ENCODE measurements at places on chromosomes 6 and 20.

DNA sequence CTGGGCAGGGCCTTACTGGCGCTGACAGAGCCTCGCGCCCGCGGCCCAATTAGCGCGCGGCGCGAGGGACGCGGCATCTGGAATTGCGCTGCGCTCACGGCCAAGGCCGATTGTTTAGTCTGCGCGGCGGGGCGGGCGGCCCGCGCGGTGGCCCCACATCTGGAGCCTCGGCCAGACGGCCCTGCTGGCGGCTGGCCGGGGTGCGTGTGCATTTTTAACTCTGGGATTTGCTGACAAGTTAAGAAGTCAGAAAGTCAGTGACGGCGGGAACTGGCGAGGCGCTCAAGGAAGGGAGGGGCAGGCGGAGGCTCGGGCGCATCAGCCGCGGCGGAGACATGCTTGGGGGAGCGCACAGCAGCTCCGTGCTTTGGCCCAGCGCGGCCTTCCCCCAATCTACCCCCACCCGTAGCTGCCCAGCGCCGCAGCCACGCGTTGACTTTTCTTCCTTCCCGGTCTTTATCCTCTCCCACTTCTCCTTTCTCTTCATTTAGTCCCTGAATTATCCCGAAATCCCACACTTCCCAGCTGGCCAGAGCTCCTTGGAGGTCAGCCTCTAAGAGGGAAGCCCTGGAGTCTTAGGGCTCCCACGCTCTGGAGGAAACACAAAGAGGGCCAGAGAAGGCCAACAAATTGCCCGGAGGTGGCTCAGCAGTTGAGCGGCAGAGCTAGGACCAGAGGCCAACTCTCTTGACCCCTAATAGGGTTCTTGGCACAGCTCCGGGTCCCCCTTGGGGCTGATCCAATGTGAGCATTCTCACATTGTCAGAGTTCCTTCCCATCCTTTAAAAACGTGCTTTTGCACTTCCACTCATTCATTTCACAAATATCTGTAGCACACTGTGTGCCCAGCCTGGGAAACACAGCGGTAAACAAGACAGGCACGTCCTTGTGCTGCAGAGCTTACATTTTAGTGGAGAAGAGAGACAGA, 40.8 kb upstream of the FOXP4 start:
- DNase-seq, result no peak

- no peak for DNase-seq
These were observed 305.4 kb upstream of the MAP3K7 start for GRCh38 chr6:90892271-90892670.

DNA sequence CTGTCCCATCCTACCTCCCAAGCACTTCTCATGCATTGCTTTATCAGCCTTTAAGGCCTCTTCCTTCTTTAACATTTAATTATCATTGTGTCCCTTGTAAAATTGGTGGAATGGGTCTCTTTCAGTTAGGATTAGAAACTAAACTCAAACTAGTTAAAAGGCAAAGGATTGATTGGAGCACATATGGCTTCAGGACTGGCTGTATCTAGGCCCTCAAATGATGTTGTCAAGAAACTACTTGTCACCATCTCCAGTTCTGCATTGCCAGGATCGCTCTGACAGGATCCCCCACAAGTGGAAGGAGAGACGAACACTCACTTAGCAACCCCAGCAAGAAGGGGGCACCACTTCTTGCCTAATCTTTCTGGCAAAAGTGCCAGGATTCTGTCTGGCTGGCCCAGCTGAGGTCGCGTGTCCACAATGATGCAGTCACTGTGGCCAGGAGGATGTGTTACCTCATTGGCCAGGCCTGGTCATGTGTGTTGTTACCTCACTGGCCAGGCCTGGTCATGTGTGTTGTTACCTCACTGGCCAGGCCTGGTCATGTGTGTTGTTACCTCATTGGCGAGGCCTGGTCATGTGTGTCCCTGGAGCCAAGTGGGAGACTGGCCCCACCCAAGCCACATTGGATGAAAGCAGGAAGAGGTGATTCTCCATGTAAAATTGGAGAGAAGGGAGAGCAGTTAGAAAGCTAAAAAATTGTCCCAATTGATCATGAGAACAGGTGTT, 5.0 kb downstream of the BANF2 start:
- no peak for DNase-seq

GRCh38 chr20:35273449-35274171, 4.3 kb downstream of the MMP24OS start:
- DNase-seq, result no peak

- no peak for DNase-seq
These were observed 71.8 kb upstream of the CENPW start for GRCh38 chr6:126268092-126268491.

DNA sequence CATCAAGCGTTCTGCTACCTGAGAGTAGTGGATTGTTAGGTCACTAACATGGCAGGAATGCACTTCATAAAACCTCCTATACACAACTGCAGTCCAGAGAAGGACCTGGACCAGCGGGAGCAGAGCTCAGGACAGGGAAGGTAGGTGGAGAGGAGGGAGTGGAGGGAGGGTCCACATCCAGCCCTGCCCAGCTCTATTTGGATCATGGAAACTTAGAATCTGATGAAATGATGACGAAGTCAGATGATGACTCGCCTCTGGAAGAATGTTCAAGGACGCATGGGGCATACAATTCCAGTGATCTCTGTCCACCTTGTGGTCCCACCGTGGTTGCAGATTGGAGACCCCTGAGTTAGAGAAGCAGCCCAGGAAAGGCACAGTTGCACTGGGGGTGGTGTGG, 68.8 kb downstream of the CLIC5 start:
- DNase-seq, result no peak

GRCh38 chr6:110399219-110400071, 15.9 kb downstream of the DDO start:
- no peak for DNase-seq

DNA sequence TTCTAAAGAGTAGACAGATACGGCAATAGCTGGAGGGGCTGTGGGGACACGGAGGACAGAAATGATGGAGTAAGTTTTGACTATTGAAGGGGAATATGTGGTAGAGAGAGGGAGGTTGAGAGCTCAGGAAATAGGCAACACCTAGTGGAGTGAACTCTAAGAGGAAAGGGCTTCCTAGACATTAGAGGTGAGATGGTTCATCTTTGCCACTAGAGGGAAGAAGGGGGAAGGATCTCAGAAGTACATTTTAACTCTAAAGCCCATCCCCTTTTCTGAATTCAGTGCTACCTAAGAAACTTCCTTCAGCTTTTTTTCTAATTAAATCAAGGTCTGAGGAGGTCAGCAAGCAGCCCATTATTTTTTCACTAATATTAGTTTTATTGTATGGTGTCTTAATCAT, 689.4 kb upstream of the MAP3K7 start:
- peak; percentile 56 for DNase-seq

GRCh38 chr6:90446164-90446563, 140.7 kb downstream of the MAP3K7 start:
- DNase-seq, result no peak

DNA sequence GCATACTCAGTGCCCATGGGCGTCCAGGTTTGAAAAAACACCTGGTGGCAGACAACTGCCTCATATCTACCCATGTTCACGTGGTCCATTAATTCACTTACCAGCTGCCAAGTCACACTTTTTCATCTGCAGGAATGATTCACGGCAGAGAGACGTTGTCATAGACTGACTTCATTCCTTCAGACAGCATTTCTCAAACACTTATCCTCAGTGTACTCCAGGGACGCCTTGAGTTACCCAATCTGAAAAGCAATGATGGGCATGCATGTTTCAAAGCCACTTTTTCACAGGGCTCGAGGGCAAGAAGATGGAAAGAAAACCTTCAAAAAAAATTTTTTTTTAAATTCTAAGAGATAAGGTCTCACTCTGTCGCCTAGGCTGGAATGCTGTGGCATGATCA, 6.0 kb downstream of the MMP24OS start:
- no peak for DNase-seq

DNA sequence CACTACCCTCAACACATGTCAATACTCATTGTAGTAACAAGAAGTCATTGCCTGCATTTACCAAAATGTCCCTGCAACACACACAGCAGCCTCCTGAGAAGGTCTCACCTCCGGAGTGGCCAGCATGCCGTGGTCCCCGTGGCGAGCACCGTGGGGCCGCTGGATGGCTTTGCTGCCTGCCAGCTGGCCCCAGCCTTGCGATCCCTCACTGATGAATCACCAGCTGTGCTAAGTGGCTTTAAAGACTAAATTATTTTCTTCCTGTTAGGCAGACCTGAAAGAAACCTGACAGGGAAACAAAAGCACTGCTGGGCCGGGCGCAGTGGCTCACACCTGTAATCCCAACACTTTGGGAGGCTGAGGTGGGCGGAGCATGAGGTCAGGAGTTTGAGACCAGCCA, 306.7 kb downstream of the CDH4 start:
- DNase-seq, result no peak

DNA sequence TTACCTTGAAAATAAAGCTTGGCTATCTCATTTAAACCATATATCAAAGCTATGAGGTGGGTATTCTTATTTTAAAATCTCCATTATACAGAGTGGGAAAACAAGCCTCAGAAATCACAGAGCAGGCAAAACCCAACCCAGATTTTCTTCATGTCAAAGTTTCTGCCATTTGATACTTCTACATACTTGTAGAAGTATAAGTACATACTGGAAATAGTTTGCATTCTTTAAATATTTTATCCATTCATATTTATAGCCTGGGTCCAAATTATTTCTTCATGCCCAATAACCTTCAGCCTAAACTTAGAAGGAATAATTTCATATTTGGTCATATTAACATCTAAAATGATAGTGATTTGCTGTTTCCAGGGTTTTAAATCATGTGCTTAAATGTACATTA, 61.8 kb downstream of the MLIP start:
- DNase-seq, result no peak

- no peak for DNase-seq
These were observed 21.6 kb upstream of the FKBP5 start for GRCh38 chr6:35710241-35710847.

GRCh38 chr20:61677928-61678327, 387.8 kb downstream of the TAF4 start:
- no peak for DNase-seq

- DNase-seq, result no peak
These were observed 70.4 kb upstream of the FUCA2 start for GRCh38 chr6:143581835-143582480.

GRCh38 chr6:150036081-150036480, 10.7 kb upstream of the RAET1L start:
- DNase-seq, result no peak

DNA sequence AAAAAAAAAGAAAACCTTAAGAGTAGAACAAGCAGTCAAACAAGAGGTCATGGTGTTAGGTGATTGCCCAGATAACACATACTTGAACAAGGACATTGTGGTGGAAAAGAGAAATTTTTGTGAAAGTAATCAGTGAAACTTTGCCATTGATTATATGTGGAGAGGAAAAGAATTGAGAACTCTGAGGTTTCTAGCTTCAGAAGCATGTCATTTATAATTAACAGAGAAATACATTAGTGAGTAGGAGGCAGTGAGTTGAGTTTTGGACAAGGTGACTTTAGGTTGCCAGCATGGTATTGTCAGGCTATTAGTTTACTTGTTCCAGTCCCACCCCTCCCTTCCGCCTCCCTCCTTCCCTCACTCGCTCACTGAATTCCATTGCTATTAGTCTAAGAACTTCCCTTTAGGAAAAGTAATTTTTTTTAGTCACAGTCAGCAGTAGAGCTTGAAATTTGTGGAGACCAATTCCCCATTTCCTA, 17.2 kb downstream of the TAB2 start:
- no peak for DNase-seq

GRCh38 chr6:168606722-168607121, 165.7 kb downstream of the SMOC2 start:
- DNase-seq, result no peak

GRCh38 chr20:58584051-58584824, 66.8 kb upstream of the STX16 start:
- DNase-seq, result no peak

GRCh38 chr6:36666287-36666686, 12.2 kb upstream of the CDKN1A start:
- no peak for DNase-seq

DNA sequence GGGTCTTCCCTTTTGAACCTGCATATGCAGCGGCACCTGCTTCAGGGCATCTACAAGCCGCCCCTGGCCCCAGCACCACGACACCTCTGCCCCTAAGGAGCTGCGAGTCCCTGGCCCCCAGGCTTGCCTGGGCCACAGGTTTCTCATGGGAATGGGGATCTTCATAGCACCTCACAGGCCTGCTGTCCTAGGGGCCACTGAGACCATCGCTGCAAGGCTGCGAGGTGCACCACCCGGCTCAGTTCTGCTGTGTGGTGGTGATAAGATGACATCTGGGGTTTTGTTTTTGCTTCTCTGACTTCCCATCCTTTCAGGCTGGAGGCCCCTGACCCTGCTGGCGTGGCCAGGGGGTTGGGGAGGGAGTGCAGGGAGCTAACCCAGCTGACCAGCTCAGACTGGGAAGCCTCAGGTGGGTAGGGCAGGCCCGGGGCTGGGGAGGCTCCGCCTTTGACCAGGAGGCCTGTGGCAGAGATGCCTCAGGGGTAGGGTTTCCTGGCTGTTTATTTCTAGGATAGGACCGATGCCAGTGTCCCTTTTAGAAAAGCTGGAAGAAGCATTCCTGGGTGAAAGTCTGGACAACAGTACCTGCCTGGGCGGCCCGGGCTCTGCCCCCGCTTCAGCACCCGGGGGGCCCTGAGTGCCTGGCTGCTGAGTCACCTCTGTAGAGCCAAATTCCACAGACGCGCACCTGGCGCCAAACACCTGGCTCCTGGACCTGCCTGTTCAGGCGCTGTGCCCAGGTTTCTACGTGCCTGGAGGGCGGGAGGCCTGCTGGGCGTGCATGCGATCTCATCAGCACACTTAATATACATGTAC, 264.7 kb downstream of the DLL1 start:
- DNase-seq, result no peak

- peak; percentile 66 for DNase-seq
These were observed 1.1 kb downstream of the ABRACL start for GRCh38 chr6:139029470-139030227.

Data from HuH-7 (cell line).